ENCODE measurements at places on chromosomes 13 and 19. TPM values are rescaled to one million over a fixed set of nuclear protein-coding genes. Genes with fewer than 3 reads are reported as not detected.

GRCh38 chr19:2327773-2328400 is 499 bp downstream of the LSM7 start:
- DNase-seq = no peak
- peaks cover 20% of the 10 kb centered on the region for H3K36me3 ChIP-seq
- H3K27ac ChIP-seq = peak overlapping the region; percentile 90
- peaks cover 50% of the 10 kb centered on the region for H3K4me1 ChIP-seq
- H3K27me3 ChIP-seq = no peaks in the 10 kb centered on the region
- H3K4me3 ChIP-seq = peak overlapping the region; percentile 80

- H3K4me1 ChIP-seq = no peaks in the 10 kb centered on the region
- H3K27me3 ChIP-seq = peaks cover 6% of the 10 kb centered on the region
- H3K4me3 ChIP-seq = no peak overlapping the region
- no peak for DNase-seq
Observed at GRCh38 chr19:33747273-33747672, 49.4 kb upstream of the KCTD15 start.

DNA sequence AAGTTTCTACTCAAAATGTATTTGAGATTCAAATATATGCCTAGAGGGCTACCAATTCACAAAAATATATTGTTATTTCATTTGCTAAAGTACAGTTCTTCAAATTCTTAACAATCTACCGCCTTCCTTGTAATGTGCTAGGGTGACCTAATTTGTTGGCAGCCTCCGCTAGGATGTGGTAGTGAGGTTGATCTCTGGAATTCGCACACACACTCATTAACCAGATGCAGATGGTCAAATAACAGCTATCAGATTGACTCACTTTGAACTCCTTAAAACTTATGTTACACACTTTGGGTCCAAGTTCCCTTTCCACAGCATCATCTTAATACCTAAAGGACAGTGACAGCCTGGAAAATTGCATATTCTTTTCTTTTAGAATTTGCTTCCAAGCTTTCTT is 367.3 kb downstream of the DCT start:
- H3K27me3 ChIP-seq = no peaks in the 10 kb centered on the region
- H3K36me3 ChIP-seq = no peaks in the 10 kb centered on the region
- no peak for DNase-seq
- no peak overlapping the region for H3K4me3 ChIP-seq
- no peak overlapping the region for H3K27ac ChIP-seq

The AP3D1 gene
- total RNA-seq = 99.9 TPM

The FUT3 gene
- not detected for total RNA-seq

DNA sequence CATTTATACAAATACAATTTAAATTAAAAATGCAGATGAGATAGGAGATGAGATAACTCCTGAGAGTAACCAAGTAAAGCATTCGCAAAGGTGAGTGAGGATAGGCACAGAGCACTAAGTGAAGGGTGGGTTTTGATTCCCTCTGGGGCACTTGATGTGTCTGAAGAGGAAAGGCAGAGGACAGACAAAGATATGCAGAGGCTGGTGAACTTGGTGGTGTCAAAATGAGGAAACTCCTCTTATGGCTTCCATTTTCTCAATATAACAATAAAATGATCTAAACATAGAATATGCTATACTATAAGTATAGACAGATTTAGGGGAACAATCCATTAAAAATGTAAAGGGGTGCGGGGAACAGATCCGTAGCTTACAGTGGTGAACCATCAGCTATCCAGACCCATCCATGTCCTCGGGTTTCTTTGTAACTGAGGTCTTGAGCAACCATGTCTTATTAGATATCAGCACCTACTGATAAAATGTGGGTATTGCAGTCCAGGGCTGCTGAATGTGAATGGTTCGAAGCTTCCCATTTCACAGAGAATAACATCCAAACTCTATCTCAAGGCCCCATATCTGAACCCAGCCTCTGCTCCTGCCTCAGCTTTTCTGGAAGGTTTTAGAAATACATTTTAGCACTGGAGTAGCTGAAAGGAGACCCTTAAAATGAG is 73.9 kb upstream of the SLC10A2 start:
- H3K4me3 ChIP-seq = no peak overlapping the region
- no peaks in the 10 kb centered on the region for H3K27me3 ChIP-seq
- no peak for DNase-seq

The ZNF415 gene
- 3.5 TPM for total RNA-seq

GRCh38 chr19:51595190-51596175 is 24.4 kb downstream of the ZNF175 start:
- H3K27ac ChIP-seq = no peak overlapping the region
- H3K4me1 ChIP-seq = peaks cover 8% of the 10 kb centered on the region
- DNase-seq = no peak

GRCh38 chr13:20415306-20415679 is 110.4 kb downstream of the CRYL1 start:
- no peak for DNase-seq
- H3K27ac ChIP-seq = no peak overlapping the region
- H3K4me3 ChIP-seq = no peak overlapping the region
- no peaks in the 10 kb centered on the region for H3K27me3 ChIP-seq
- H3K4me1 ChIP-seq = no peaks in the 10 kb centered on the region
- no peaks in the 10 kb centered on the region for H3K36me3 ChIP-seq

The SLITRK1 gene
- total RNA-seq = not detected

The UGGT2 gene
- 4.6 TPM for total RNA-seq

The GPR183 gene
- total RNA-seq = 0.49 TPM

DNA sequence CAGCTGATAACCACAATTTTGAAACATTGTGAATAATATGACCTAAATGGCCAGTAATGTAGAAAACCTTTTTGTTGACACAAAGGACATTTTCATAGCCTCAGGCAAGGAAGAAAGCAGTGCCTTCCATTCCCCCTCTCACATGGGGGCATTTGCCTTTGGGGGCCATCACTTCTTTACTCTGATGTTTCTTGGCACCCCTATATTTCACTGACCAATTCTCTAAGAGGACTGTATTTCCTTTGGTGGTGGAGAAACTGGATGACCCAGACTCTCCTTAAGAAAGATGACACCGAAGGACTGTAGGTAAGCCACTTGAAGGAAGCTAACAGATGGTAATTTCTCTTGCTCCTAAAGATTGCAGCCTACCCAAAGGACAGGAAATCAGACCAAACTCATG is 254.6 kb downstream of the DCLK1 start:
- no peaks in the 10 kb centered on the region for H3K27me3 ChIP-seq
- DNase-seq = no peak
- H3K27ac ChIP-seq = no peak overlapping the region
- peaks cover 10% of the 10 kb centered on the region for H3K4me1 ChIP-seq
- no peaks in the 10 kb centered on the region for H3K36me3 ChIP-seq

The KLC3 gene
- total RNA-seq = 2.7 TPM

The C5AR1 gene
- total RNA-seq = 1.7 TPM

The ZNF610 gene
- not detected for total RNA-seq

DNA sequence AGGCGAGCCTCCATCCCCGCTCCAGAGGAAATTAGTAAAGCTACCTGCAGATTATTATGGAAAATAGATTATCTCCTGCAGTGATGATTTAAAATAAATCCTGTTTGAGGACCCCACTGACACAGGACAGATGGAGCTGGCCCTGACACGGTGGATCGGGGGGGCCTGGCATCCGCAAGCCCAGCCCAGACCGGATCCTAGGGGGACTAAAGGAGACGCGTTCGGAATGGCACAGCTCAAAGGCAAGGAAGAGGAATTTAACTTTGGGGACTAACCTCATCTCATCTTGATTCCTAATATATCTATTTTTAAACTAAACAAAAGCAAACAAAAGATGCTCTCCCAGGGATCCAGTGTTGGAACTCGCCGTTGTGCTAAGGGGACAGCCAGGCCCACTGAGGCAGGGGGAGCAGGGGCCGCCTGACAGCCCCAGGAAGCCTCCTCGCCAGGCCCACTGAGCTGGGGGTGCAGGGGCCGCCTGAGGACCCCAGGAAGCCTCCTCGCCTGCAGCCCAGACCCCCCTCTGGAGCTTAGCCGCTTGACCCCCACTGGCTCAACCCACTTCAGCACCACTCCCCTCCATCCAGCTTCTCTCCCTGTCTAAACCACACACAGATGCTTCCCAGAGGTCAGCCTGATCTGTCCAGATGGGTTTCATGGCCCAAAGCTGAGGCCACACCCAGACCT is 78.6 kb downstream of the SPACA7 start:
- no peak overlapping the region for H3K4me3 ChIP-seq
- no peaks in the 10 kb centered on the region for H3K27me3 ChIP-seq
- no peak overlapping the region for H3K27ac ChIP-seq
- no peak for DNase-seq

DNA sequence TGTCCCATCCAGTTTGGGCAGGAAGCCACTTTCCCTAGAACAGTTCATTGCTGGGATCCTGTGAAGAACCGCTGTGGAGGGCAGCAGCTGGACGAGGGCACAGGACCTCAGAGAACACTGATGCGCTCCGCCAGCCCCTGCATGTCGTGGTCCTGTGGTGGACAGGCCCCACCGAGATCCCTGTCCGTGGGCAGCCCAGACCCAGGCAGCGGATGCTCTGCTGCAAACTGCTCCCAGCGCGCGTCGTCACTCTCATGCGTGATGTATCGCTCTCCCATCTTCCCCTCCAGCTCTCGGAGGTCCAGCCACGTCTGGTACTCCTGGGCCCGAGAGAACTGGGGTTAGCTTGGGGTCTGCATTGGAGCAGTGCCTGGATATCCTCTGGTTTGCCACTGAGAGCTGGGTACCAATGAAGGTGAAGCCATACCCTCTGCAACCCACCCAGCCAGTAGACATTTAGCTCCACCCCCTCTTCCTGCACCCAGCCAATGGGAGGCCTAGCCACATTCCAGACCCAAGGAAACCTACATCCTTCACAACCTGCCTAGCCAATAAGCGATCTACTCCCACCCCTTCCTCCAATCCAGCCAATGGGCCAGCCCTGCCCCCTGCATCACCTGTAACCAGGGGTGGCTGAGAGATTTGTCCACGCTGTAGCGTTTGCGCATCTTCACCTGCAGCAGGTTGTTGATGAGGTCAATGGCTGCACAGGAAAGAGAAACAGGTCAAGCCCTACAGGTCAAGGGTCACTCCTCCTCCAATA is 13.6 kb upstream of the DACT3 start:
- no peak overlapping the region for H3K4me3 ChIP-seq
- H3K27ac ChIP-seq = no peak overlapping the region
- no peak for DNase-seq

GRCh38 chr13:27808851-27809550 is 16.7 kb downstream of the GSX1 start:
- H3K36me3 ChIP-seq = no peaks in the 10 kb centered on the region
- no peak overlapping the region for H3K27ac ChIP-seq
- peaks cover 30% of the 10 kb centered on the region for H3K27me3 ChIP-seq
- no peak overlapping the region for H3K4me3 ChIP-seq

The UBL5 gene
- 524 TPM for total RNA-seq

DNA sequence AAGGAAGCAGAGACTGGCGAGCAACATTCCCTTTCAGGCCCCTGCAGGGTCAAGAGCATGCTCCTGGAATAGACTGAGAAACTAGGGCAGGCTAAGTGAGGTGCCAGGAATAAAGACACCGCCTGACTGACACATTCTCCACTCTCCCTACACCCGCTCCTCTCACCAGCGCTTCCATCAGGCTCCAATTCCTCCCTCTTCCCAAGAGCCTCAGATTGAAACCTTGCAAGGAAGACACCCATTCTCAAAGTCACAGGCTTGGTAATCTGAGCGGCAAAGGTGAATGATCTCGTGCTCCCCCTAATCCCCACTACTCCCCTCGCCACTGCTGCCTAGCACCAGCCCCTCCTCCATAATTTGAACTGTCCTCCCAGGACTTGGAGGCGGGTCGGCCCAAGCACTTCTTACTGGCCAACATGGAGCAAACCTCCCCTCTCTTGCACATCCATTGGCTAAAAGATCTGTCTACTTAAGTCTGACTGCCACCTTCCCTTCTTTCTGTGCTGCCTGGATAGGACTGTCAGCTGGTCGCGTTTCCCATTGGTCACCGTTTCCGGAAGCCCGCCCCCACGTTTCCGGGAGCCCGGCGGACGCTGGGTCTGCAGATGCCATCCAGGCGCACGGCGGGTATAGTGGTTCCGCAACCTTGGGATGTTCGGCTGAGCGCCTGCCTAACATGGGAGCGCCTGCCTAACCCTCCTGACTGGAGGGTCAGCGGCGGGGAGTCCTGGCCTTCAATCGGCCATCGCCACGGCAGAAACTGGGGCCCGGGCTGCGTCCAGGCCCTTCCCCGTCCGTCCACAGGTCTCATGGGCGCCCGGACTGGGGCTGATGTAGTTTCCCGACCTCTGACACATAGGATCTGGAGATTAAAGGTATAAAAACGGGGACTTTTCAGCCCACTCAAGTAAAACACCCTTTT is 33.6 kb downstream of the ZNF383 start:
- DNase-seq = peak; percentile 57
- no peaks in the 10 kb centered on the region for H3K4me1 ChIP-seq
- H3K4me3 ChIP-seq = peak overlapping the region; percentile 51
- no peaks in the 10 kb centered on the region for H3K36me3 ChIP-seq
- H3K27ac ChIP-seq = peak overlapping the region; percentile 58

DNA sequence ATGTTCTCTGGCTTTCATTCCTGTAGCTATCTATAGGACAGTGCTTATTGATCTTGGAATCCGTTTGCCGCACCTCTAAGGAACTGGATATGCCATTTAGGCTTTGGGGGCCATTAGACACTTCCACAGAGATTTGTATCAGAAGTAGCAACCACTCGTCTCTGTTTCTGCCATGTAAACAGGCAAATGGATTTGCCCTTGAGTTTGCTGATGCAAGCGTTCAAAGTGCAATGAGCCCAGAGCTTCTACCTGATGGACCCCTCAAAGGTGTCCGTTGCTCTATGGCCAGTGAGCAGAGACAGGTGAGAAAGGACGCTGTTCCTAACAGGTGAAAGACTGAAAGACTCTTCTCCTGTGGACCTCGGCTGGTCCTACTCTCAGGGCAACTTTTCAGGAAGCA is 302.9 kb downstream of the ZNF536 start:
- no peak overlapping the region for H3K27ac ChIP-seq
- no peaks in the 10 kb centered on the region for H3K36me3 ChIP-seq
- no peak for DNase-seq
- H3K27me3 ChIP-seq = no peaks in the 10 kb centered on the region
- H3K4me3 ChIP-seq = no peak overlapping the region

GRCh38 chr19:38093587-38093986 is 130.4 kb downstream of the DPF1 start:
- no peak for DNase-seq
- no peak overlapping the region for H3K27ac ChIP-seq
- H3K36me3 ChIP-seq = no peaks in the 10 kb centered on the region
- no peaks in the 10 kb centered on the region for H3K27me3 ChIP-seq
- H3K4me1 ChIP-seq = peaks cover 9% of the 10 kb centered on the region

- H3K36me3 ChIP-seq = no peaks in the 10 kb centered on the region
- H3K4me3 ChIP-seq = no peak overlapping the region
- no peaks in the 10 kb centered on the region for H3K27me3 ChIP-seq
- DNase-seq = no peak
Observed at GRCh38 chr19:6693056-6693471, 23.1 kb upstream of the TNFSF14 start.

The SUPT5H gene
- total RNA-seq = 148 TPM

The EDDM13 gene
- total RNA-seq = not detected

- no peaks in the 10 kb centered on the region for H3K27me3 ChIP-seq
- no peak overlapping the region for H3K27ac ChIP-seq
- DNase-seq = no peak
- H3K4me1 ChIP-seq = no peaks in the 10 kb centered on the region
- H3K36me3 ChIP-seq = no peaks in the 10 kb centered on the region
Observed at GRCh38 chr13:111645198-111645597, 324.8 kb downstream of the TEX29 start.

All from gastrocnemius medialis (tissue), 4 donors.